ENCODE measurements at places on chromosomes 2 and 18.

DNA sequence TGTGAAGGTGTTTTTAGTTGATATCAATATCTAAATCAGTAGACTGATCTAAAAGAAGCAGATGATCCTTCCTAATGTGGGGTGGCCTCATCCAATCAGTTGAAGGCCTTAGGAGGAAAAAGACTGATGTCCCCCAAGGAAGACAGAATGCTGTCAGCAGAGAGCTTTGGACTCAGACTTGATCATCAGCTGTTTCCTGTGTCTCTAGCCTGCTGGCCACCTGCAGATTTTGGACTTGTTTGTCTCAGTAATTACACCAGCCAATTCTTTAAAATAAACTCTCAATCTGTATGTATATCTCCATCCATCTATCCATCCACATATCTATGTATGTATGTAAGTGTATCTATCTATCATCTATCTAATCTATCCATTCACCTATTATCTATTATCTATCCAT, 301.3 kb downstream of the LPIN1 start:
- no peak for DNase-seq

DNA sequence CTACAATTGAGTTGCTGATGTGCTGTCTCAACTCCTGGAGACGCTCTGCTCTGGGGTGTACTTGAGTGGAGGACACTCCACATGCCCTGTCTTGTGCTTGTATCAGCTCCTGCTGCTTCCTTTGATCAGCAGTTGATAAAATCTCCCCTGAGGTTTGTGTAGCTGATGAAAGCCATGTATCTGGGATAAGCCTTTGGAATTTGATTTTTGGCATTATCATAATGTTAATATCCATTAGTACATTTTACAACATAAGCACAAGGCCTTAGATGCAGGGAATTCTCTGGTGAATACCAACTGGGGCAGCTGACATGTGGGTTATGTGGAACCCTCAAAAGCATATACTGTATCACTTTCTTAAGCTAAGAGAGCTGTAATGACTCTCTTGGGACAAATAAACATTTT, 222.7 kb upstream of the ITGA4 start:
- no peak for DNase-seq

GRCh38 chr18:55405893-55406406, 182.0 kb downstream of the TCF4 start:
- no peak for DNase-seq

- DNase-seq: no peak
Observed at GRCh38 chr18:31245820-31246219, 72.1 kb upstream of the DSG1 start.

DNA sequence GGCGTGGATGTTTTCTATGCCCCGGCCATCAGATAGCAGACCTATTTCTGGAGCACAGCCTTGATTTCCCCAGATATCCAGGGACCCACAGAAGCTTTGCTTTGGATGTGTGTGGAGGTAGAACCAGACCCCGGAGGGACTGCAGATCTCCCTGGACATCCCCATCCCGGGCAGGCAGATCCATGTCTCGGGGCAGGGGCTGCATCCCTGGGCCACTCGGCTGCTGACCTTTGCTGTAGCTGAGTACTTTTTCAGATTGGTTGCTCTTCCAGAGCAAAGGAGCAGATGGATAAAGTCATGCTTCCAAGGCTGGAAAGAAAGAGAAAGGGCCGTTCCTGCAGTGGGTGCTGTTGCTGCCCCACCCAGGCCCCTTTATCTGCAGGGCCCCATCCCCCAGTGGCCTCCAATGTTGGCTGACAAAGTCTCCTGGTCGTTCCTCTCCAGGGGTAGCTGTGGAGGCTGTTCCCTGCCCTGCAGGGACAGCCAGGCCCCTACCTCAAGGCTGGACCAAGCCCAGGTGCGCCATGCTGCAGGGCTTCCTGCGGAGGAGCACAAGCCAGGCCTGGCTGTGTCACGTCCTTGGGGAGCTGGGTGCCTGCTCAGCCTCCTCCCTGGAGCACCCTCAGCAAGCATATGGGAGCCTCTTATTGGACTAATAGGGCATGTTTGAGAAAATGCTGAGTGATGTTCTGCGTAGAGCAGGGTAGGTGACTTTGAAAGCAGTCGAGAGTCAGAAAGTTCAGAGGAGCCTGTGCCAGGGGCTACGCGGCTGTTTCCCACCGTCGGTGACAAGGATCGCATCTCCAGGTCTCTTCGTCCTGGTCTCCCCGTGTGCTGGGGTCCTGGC, 68.4 kb downstream of the TPO start:
- DNase-seq: no peak

DNA sequence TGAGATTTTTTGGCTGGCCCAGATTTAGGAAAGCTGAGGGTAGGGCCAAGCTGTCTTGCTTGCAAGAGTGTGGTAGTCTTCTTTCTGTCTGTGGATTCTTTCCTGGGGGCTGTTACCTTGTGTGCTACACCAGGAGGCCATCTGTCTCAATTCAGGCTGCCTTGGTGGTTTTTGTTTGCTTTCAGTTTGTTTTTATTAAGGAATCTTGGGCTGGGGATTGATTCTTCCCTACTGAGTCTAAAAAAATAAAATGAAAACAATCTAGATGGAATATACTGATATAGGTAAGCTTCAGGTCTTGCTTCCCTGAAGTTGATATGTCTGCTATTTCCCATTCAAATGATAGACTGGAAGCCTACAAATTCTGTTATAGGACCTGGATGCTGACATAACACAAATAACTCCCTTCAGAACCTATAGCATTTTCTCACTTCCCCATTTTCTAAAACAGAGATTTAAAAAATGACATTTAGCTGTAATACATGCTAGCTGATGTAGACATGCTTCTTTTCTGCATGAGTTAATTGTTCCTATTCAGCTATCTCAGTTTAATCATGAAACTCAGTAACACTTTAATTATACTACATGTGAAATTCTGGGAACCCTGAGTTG, 5.3 kb downstream of the LHCGR start:
- no peak for DNase-seq

- no peak for DNase-seq
Observed at GRCh38 chr2:42844901-42845821, 52.8 kb upstream of the HAAO start.

- DNase-seq: no peak
Observed at GRCh38 chr2:119681868-119682220, 2.8 kb downstream of the TMEM177 start.

DNA sequence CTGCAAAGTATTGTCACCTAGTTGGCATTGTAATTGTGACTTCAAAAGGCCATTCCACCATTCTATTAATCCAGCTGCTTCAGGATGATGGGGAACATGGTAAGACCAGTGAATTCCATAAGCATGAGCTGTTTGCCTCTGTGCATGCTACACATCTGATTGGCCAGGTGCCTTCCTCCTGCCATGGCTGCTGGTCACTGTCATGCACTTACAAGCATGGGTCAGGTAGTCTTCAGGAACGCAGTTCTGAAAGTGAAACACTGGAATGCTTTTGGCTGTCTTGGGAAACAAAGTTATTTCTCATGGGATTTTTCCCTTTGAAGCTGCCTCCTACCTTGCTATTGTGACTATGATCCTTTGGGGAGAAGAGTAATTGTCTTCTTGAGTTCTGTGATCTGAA, 267.6 kb downstream of the GBX2 start:
- no peak for DNase-seq

GRCh38 chr18:48740068-48740440, 201.2 kb downstream of the CTIF start:
- DNase-seq: no peak

DNA sequence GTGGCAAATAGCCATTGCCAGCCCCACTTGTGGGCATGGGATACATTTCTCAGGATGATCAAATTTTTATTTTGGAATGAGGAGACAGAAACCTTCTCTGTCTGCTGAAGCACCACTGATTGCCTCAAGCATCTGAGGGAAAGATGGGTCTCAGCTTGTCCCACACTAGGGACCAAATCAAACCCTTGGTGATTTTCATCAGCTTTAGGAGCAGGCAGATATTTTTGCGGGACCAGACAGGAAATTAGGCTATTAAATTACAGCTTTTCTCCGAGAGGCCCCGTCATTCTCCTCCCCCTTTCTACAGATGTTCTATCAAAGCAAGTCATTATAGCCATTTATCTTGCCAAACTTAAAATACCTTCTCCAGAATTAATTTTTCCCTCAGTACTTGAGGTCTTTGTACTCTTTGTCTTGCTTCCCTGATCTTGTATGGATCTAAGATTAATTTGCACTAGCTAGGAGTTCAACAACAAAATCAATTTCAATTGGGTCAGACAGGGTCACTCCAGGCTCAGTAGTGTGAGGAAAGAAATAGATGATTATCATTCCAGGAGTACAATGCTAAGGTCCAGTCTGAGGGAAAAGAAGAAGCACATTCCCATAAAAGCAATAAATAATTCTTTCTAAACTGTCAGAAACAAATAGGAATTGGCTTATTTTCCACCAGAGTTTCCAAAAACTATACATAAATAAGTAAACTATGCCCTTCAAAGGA, 818.1 kb upstream of the SOX11 start:
- no peak for DNase-seq

DNA sequence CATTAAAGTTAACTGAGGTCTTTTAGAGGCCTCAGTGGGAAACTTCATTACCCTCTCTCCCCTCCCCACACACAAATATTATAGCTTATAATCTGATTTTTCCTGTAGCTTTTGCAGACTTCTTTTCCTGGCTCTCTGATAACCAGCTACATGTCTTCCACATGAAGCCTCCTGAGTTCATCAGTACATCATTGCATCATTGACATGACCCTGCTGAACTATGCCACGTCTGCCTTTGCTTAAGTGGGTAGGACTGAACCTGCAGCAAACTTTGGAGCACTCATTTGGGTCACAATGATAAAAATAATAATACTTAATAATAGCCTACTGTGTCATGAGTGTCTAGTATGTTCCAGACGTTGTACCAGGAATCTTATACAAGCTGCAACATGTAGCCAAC, 7.0 kb downstream of the CRYGA start:
- no peak for DNase-seq

GRCh38 chr2:95401480-95401879, 1.0 kb upstream of the FAHD2A start:
- DNase-seq: no peak

DNA sequence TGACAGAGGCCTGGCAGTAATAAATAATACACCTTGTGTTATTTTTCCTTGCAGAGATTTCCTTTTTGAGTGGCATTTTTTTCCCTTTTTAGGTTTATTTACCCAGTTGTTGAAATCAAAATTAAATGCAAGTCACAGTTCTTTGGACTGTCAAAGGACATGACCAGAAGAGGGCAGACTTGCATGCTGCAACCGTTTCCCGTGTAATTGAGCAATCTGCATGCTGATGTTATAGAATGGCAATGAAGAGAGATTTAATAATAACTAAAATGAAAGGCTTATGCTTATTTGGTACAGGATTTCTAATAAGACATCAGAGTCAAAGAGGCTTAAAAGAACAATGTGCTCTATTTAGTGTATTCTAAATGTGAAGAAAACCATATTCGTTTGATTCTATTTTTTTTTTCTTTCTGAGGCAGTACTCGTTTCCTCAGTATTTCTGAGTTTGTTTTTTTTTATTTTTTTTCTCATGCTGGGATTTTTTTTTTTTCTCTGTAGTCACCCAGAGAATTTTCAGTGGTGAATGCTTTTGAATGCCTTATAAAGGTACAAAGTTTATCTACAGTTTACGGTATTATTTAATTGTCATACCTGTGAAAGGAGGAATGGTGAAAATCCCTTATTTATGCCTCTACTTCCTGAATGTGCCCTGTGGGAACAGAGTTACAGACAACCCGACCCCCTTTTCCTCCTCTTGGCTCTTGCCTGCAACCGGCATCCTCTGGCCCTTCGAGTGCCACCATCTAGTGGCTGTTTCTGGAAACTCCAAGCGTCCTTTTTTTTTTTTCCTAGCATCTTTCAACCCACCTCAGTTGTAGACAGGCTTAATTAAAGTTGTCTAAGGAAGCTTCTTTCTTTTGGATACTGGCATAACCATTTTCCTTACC, 368.5 kb downstream of the LRRTM1 start:
- DNase-seq: peak; percentile 80

- no peak for DNase-seq
Observed at GRCh38 chr2:187525163-187525900, 28.9 kb downstream of the TFPI start.

GRCh38 chr18:36350839-36351469, 53.4 kb downstream of the FHOD3 start:
- DNase-seq: no peak

GRCh38 chr18:907115-907884, 2.6 kb downstream of the ADCYAP1 start:
- no peak for DNase-seq

DNA sequence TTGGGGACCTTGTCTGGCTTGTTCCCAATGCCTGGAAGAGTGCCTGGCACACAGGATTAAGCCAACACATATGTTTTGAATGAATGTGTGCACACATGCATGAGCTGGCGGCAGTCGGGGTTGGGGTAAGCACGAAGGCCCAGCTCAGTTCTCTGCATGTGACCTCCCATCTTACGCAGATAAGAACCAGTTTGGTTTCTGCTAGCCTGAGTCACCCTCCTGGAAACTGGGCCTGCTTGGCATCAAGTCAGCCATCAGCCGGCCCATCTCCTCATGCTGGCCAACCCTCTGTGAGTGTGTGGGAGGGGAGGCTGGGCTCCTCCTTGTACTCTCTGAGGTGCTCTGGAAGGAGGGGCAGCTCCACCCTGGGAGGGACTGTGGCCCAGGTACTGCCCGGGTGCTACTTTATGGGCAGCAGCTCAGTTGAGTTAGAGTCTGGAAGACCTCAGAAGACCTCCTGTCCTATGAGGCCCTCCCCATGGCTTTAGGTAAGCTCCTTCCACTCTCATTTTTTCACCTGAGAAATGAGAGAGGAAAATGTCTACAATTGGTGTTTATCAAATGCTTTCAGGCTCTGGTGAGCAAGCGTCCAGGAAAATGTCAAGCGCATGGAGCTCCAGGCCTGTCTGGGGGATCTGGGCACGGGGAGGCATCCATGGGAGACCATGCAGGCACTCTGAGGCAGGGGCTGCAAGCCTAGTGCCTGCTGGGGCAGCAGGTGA, 9.7 kb upstream of the IL1RN start:
- no peak for DNase-seq

DNA sequence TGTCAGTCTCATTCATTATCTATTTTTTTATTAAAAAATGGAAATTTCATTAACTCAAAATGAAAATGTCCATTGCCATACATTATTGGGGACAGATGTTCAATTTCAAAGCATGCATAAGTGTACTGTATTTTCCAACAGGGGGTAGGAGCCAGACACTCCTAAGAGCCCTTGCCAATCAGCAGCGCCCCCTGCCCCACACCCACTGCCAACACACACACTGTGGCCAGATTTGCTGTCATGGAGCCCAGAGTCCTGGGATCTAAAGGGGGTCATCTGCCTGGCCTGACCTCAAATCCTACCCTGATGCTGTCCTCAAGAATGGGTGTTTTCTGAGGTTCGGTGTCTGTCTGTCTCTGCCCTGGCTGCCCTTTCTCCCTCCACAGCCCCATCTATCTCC, 162.2 kb upstream of the TWIST2 start:
- no peak for DNase-seq
